Pons (tissue), 1 donor: ENCODE measurements at places on chromosomes 2 and 18.

GRCh38 chr2:46525522-46526155 is 46.3 kb downstream of the TMEM247 start:
- no peak for DNase-seq

- DNase-seq: no peak
Observed at GRCh38 chr2:67952066-67952465, 110.7 kb downstream of the C1D start.

DNA sequence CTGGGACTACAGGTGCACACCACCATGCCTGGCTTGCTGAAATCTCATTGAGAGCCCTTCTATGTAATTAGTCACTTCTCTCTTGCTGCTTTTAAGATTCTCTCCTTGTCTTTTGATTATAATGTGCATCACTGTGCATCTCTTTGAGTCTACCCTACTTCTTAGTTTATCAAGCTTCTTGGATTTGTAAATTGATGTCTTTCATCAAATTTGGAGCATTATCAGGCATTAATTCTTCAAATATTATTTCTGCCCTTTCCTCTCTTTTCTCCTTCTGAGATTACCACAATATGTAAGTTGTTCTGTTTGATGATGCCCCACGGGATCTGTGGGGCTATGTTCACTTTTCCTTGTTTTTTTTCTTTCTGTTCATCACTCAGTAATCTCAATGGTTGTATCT is 9.0 kb upstream of the MARCO start:
- DNase-seq: no peak

DNA sequence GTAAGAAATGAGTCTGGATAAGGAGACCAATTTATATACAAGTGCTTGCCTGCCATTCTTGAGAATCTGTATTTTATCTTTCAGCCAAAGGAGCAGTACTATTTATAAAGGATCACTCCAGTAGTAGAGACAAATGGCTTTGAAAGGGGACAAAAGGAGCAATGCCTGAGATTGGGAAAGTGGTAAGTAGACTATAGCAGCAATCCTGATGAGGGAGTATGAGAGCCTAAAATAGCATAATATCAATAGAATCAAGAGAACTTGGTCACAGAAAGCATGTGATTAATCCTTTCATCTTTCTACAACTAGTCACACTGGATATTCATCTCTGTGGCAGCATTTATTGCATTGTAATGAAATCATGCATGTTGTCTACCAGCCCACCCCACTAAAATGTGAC is 20.2 kb downstream of the NRXN1 start:
- no peak for DNase-seq

DNA sequence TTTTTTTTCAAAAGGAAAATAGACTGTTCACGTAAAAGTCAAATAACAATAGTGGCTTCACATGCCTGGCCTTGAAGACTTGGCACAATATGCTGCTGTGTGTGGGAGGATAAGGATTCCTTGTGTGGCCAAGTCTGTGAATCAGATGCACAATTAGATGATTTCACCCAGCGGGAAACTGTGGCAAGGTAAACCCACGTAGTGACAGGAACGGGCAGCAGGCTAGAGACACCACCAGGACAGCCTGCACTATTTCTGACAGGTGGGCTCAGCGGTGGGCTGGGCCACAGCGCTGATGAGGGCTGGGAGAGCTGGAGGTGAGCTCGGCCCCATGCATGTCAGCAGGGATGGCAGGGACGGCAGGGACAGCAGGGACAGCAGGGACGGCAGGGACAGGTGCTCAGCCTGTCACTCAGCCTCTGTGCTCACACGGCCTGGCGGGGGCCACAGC is 21.6 kb downstream of the SNORC start:
- DNase-seq: peak; percentile 80

- no peak for DNase-seq
Observed at GRCh38 chr2:115549611-115550130, 1107.2 kb downstream of the DPP10 start.

GRCh38 chr2:177484180-177484795 is 91.7 kb downstream of the AGPS start:
- no peak for DNase-seq

- DNase-seq: no peak
Observed at GRCh38 chr2:88765154-88765888, 73.8 kb downstream of the RPIA start.

DNA sequence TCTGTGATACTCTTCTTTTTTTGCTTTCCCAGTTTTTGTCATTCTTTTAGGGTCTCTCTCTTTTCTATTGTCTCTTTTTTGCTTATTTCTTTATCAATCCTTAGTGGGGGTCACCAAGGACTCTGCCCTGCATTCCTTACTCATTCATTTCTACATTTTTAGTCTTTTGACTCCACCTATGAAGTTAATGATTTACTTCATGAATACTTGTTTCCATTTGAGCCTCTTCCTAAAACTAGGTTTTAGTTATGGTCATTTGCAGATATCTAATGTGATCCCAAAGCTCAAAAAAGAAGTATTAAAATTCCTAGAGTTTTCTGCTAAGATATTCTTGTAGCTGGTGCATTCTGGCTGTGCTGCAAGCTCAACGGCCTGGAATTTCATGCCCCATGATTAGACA is 149.3 kb upstream of the AQP4 start:
- DNase-seq: no peak

GRCh38 chr2:181407171-181407570 is 50.0 kb upstream of the ITGA4 start:
- DNase-seq: peak; percentile 14

GRCh38 chr2:5967506-5967905 is 275.3 kb downstream of the SOX11 start:
- DNase-seq: no peak

GRCh38 chr2:199018826-199019225 is 438.9 kb downstream of the SATB2 start:
- DNase-seq: no peak
